ENCODE measurements at places on chromosomes 2 and 18.

- no peak for DNase-seq
Measured at GRCh38 chr18:40313030-40313642, 1641.9 kb upstream of the PIK3C3 start.

GRCh38 chr2:4873876-4874593 lies 818.1 kb upstream of the SOX11 start:
- no peak for DNase-seq

DNA sequence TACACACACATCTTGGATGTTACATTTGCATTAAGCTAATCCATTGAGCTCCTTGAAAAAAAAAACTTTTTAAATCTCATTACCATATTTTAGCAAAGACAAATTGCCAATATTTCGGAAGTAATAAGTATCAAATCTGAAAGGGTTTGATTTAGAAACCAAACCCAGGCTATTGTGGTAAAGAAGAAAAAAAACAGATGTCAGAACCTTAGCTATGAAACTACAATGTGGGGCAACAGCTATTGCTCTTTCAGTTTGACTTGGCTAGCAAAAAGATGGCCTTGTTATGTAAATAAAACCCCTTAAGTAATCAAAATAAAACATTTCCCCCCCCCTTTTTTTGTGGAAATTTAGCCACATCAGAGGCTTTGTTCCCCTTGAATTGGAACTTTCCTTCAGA lies 41.2 kb upstream of the REG3A start:
- no peak for DNase-seq

DNA sequence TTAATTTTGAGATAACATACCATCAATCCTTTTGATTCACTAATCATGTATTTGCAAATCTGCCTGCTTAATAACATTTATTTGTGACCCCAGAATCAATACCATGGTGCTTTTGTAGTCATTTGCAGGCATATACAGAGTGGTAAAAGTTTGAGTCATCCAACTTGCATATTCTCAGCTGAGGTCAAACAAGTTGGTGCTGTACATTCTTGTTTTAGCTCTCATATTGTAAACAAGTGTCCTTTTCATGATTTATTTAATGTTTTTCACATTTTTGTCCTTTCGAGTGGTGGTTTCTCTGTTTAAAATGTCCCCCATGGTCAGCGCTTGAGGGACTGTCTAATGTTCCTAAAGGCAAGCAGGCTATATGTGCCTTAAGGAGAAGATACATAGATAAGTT lies 17.5 kb downstream of the RAB27B start:
- DNase-seq: no peak

- DNase-seq: no peak
Measured at GRCh38 chr2:216436383-216436782, 24.1 kb downstream of the SMARCAL1 start.

GRCh38 chr2:240397924-240398645 lies 37.4 kb upstream of the GPC1 start:
- no peak for DNase-seq

DNA sequence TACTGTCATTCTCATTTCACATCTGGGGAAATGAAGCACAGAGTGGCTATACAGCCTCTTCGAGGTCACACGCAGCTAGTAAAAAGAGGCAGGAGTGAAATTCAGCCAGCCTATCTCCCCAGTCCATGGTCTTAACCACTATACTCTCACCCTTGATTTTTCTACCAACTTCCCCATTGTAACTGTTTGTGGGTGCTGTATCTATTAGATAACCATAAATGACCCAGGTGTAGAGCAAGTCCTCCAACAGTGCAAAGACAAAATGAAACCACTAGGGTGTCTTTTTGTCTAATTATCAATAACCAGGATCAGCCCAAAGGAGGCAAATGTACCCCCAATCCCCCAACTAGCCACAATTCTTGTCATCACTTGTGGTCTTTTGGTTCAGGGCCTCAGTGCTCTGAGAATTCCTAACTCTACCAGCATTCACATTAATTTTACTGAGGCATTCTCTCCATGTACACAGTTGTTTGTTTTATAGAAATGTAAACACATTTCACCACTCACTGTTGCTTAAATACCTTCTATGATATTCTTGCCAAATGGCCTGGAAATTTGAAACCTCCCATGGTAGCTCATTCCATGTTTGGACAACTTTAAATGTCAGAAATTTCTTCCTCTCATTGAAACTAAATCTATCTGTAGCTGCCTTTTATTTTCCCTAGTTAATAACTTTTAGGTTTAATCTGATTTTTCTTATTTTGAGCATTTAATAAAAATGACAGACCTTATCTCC lies 58.7 kb downstream of the SLC40A1 start:
- no peak for DNase-seq

GRCh38 chr2:220465700-220466099 lies 838.3 kb downstream of the SLC4A3 start:
- DNase-seq: no peak

GRCh38 chr2:166343467-166343866 lies 32.3 kb downstream of the SCN9A start:
- no peak for DNase-seq

- DNase-seq: no peak
Measured at GRCh38 chr2:30403592-30404312, 43.3 kb upstream of the LCLAT1 start.

GRCh38 chr2:165475277-165476004 lies 5.9 kb downstream of the CSRNP3 start:
- DNase-seq: no peak

- DNase-seq: no peak
Measured at GRCh38 chr2:218859988-218860831, 605 bp downstream of the WNT6 start.

DNA sequence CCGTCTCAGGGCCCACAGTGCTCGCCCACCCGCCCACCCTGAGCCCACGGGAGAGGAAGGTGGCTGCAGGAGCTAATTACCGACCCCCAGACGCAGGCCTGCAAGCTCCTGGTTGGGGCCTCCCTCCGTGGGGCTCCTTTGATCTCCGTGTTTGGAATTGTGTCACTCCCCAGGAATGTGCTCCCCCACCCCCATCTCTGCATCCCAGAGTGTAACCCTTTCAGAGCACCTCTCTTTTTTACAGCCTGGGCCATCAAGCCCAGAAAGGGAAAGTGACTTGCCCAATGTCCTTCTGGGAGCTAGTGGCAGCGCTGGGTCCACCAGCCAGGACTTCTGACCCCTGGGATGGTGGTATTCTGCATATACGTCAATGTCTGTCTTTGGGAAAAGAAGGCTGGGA lies 335.1 kb downstream of the CYRIA start:
- no peak for DNase-seq

DNA sequence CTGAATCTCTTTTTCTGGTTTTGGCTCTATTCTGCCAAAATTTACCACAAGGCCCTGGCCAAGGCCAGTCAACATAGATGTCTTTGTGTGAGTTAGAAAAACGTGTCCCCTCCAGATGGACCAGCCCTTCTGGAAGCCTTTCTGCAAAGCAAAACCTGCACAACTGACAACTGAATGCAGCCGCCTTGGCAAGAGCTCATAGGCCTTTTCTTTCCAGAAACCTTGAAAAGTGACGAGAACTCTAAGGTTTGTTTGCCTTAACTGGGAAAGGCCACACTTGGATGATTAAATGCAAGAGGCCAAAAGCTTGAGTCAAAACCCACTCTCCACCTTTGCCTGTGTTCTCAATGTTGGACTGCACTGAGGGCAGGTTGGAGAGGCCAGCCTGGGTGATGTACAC lies 103.9 kb downstream of the COLEC12 start:
- no peak for DNase-seq

- peak; percentile 69 for DNase-seq
Measured at GRCh38 chr18:32552421-32553030, 81.8 kb upstream of the GAREM1 start.

GRCh38 chr18:24023185-24023814 lies 8.7 kb downstream of the TTC39C start:
- no peak for DNase-seq

DNA sequence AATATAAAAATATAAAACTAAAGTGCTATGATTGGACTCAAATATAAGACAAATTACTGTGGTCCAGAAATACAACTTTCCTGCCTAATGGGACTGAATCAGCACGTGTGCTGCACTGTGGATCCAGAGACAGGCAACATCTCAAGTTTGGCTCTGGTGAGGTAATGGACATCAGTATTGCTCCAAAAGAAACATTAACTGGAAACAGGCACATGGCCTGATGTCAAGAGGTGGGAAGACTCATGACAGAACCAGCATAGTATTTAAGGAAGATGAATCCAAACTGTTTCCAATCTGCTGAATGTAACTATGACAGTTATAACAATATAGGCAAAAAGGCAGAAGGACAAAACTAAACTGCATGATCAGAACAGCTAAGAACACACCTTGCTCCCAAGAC lies 354.6 kb downstream of the FSIP2 start:
- no peak for DNase-seq

DNA sequence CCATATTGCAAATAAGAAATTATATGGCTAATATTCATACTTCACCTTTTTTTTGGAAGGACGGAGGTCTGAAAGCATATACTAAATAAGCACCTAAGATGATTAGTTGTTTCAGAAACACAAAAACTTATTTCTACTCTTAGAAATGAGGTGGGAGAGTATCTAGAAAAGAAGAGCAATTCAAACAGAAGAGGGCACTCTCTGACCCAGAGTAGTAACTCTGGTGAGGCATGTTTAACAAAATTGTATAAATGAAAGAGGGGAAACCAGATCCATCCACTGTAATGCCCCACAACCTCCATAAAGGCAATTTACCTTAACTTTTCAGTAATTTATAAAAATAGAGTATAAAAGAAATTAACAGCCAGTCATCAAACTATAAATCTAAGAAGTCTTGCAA lies 669.6 kb upstream of the VRK2 start:
- no peak for DNase-seq

GRCh38 chr2:215622837-215623236 lies 187.0 kb upstream of the FN1 start:
- no peak for DNase-seq

- DNase-seq: peak; percentile 51
Measured at GRCh38 chr2:230893841-230894781, 29.4 kb downstream of the ITM2C start.

- no peak for DNase-seq
Measured at GRCh38 chr18:2979129-2979528, 33.8 kb downstream of the LPIN2 start.

DNA sequence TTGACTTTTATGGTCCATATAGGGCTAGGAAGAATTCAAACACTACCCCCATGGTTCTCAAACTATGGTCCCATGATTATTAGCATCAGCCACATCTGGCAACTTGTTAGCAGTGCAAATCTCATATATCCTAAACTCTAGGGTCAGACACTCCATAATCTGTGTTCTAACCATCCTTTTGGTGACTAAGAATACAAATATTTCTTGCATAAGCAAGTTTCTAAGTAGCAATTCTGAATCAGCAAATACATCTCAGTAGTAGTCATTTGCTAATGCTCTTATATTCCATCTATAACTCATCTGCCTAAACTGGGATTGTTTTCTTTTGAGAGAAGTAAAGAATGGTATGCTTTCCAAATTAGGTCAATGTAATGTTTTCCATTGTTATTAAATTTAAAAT lies 447.3 kb downstream of the TMX3 start:
- DNase-seq: no peak

- DNase-seq: no peak
Measured at GRCh38 chr2:101912545-101912944, 79.2 kb upstream of the IL1R2 start.

GRCh38 chr18:9741793-9742523 lies 33.9 kb downstream of the RAB31 start:
- no peak for DNase-seq

- DNase-seq: no peak
Measured at GRCh38 chr2:20438334-20439192, 8.3 kb upstream of the RHOB start.

DNA sequence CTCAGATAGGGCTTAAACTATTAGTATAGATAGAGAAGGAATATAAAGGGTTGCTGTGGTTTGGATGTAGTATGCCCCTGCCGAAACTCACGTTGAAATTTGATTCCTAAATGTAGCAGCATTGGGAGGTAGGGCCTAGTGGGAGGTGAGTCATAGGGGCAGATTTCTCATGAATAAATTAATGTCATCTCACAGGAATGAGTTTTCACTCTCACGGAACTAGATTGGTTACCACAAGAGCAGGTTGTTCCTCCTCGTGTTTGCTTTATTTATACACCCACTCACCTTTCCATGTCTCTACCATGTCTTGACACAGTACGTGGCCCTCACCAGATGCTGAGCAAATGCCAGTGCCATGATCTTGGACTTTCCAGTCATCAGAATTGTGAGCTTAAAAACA lies 218.2 kb downstream of the RBM43 start:
- no peak for DNase-seq

DNA sequence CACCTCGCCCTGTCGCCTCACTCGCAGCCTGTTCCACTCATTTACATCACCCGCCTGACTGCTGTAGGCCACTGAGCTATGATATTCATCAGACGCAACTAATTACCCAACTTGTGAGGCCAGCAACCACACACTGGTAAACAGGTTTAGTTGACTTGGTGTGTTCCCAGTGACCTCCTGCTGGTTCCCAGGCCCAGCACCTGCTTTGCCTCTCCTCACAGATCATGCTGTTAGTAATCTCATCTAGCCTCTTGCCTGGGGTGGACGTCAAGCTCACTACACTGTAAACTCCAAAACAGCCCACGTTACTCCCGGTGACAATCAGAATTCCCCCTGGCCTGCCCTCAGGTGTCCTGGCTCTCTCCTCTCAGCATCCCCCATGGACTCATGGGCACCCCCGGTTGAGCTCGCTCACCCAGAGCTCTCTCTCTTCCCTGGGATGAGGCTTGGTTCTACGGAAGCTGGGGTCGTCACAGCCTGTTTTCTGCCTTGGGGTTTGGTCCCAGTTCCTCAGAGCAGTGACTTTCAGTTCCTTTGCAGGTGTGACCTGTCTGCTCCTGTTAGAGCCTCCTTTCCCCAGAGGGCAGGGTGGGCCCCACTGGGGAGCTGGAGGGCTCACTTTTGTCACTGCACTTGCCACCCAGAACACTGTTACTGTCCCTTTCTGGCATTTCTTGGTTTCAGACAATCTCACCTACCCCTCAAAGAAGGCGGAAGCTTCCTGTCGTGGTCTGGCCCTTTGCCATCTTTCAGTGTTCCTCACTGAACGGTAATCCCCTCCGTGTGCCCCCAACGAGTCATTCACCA lies 40.3 kb downstream of the INPP5D start:
- DNase-seq: peak; percentile 86

- DNase-seq: peak; percentile 65
Measured at GRCh38 chr2:98730053-98730706, 752 bp downstream of the MGAT4A start.

DNA sequence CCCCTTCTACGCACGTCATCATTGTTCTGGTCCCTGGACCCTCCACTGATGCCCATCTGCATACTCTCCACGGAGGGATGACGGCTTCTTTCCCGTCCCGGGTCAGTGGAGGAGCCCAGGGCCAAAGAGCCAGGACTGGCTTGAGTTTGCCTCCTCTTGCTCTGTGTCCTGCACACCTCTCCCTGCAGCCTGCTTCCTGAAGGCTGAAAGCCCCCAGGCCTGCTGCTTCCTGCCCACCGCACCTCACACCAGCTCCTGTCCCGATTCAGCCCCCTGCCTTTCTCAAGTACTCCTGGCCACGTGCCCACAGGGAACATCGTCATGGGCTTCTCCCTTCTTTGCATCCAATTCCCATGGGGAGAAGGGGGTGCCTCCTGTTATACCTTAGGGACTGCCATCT lies 7.1 kb downstream of the ADCY3 start:
- no peak for DNase-seq

GRCh38 chr2:202337706-202338346 lies 38.3 kb upstream of the BMPR2 start:
- no peak for DNase-seq

All from germinal center (tissue), 1 donor.